ENCODE measurements at places on chromosomes 1 and 21.

- DNase-seq: no peak
Measured at GRCh38 chr1:19866029-19866428, 16.2 kb upstream of the OTUD3 start.

- no peak for DNase-seq
Measured at GRCh38 chr1:240341365-240342250, 249.9 kb downstream of the FMN2 start.

DNA sequence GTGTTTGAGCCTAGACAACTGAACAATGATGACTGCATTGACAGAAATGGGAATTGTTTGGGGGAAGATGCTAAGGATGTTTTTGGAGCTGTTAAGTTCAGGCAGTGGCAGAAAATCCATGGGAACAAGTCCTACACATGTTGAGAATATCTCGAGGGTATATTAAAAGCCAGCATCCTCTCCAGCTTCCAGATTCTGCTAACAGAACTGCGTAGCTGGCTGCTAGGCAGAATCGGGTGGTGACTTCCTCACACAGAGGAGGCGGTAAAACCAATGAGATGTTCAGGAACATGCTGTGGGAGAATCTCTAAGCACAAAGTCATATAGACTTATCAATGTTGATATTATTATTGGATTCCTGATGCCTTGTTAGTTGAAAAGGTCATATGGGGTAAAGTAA, 14.8 kb downstream of the FAM163A start:
- no peak for DNase-seq

- DNase-seq: no peak
Measured at GRCh38 chr1:55230659-55231058, 15.5 kb upstream of the USP24 start.

GRCh38 chr1:3396411-3396810, 58.1 kb upstream of the ARHGEF16 start:
- DNase-seq: no peak

DNA sequence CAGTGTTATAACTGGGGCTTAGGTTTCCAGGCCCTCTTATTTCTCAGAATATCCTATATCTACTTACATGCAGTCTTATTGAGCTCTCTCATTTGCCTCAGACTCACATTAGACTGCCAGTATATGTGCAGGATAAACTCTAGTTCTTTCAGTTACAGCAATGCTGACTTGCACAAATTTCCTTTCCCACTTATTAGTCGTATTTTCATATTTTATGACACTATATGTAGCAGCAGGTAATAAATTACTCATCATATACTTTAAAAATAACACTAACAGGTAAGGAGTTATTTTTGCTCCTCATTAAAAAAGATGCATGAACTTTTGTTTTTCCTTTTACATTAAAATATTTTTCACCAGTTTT, 65.7 kb downstream of the GADD45A start:
- no peak for DNase-seq

Data from smooth muscle cell of the brain vasculature (primary cell).